ENCODE measurements at places on chromosomes 16 and 17.

- no peak for DNase-seq
Observed at GRCh38 chr17:74759941-74760340, 11.5 kb downstream of the NHERF1 start.

- no peak for DNase-seq
Observed at GRCh38 chr17:8916466-8916865, 49.0 kb upstream of the PIK3R6 start.

DNA sequence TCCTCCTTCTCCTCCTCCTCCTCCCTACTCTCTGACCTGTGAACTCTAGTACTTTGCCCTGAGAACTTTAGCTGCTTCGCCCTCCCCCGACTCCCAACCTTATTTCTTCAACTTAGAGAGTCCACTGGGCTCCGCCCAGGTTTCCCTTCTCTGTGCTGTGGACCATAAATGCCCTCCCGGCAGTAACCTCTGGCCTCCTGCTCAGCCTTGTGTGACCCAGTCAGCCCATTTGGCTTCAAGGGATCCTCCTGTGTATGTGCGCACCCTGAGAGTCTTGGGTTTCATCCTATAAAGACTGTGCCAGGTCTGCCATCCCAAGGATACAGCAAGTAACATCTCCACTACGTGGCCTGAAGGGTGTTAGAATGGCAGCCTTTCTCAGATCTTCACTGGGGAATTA lies 275.6 kb upstream of the C16orf82 start:
- no peak for DNase-seq

GRCh38 chr16:11104168-11105037 lies 151.6 kb downstream of the SOCS1 start:
- no peak for DNase-seq

DNA sequence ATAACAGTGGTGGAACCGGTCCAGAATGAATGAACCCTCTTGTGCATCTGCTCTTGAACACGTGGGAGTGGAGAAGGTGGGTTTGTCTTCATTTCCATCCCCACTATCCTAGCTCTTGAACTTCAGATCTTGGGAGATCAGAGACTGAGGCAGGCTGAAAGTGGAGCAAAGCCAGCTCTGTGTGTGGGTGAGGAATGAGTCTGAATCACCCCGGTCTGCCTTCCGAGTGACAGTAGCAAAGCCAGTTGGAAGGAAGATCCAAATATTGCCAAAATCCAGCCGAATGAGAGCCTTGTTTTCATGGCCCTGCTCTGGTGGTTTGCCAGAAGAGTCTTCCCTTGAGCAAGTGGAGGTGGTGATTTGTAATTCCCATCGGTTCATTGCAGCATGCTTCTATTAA lies 29.0 kb upstream of the ASIC2 start:
- DNase-seq: no peak

DNA sequence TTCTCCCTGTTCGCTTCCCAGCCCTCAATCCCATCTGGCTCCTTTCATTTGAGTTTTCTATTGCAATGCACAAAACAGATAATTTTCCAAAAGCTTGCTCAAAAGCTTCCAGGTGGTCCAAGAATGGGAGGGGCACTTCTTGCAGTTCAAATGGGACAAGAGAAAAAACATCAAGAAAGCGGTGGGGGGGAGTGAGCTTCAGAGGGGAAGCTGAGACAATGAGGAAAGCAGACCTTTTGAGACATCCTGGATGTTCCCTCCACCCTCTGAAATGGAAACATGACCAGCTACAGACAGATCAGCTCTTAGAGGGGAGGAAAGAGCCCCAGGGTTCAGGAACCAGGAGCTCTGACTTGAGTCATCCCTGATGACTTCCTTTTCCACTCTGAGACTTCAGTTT lies 368.2 kb downstream of the SLC39A11 start:
- no peak for DNase-seq

GRCh38 chr16:1743376-1744337 lies 27.7 kb downstream of the NME3 start:
- no peak for DNase-seq

DNA sequence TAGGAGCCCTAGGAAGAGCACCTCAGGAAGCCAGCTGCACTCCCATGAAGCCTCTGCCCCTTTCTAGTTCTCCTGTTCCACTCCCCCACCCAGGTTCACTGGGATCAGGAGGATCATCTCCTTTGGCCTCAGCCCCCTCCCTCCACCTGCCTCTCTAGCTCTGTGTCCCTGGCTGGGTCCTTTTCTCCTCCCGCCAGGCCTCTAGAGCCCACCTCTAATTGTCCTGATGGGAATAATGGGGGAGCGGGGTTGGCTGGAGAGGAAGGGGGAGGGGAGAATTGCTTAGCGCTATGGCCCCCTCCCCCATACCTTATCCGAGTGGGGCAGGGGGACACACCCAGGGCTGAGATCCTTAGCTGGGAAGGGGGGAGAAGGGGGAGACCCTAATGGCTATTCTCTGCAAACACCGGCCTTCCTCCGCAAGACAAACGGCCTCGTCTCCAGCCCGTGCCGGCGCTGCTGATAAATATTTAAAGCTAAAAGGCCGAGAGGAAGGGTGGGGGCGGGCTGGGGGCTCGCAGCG lies 997 bp downstream of the HOXB7 start:
- DNase-seq: no peak

DNA sequence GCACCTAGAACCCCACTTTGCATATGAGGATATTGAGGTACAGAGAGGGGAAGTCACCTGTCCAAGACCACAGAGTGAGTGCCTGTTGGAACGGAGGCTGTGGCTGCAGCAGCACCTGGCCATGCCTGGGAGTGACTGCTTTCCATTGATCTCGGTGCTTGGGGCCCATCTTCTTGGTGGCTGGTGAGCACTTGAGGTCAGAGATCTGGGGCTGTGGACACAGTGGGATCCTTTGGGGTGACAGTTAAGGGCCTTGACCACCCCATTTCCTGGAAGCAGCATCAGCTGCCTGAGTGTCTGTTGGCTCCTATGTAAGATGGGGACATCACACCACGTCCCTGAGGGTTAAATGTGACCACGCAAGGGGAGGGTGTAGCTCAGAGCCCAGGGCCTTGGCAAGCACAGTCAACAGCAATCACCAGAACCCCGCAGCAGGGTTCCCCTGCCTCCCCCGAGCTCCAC lies 111.7 kb downstream of the IRF8 start:
- DNase-seq: no peak

- DNase-seq: no peak
Observed at GRCh38 chr16:30430428-30430970, 669 bp upstream of the DCTPP1 start.

DNA sequence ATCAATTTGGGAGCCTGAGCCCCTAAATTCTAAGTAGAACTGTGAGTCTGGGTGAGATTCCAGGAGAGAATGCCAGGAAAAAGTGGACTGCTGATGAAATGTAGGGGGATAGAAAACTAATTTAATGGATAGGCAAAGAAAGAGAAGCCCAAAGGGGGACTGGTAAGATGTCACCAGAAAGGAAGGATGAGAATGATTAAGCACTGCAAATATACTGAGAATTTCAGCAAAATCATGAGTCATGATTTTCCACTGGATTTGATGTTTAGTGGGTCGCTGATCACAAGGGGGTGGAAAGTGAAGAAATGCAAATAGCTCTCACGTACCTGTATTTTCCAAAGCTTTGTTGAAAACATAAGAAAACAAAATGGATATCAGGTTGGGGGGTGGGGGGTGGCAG lies 201.8 kb downstream of the SLC39A11 start:
- peak; percentile 26 for DNase-seq

GRCh38 chr16:83744441-83744981 lies 63.3 kb upstream of the HSBP1 start:
- DNase-seq: no peak

DNA sequence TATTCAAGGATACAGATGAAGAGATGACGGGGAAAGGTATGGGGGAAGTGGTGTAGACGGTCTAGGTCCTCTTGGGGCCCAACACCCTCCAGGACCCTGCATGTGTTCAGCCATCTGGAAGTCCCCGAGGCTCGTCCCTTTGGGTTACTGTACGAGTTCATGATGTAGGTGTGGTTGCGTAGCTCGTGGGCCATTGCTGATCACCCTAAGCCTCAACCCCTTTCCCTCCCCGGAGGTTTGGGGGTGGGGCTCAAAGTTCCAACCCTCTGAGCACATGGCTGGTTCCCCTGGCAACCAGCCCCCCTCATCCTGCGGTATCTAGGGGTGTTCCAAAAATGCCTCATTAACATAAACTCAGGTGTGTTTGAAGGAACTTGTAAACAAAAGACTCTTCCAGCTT lies 98.8 kb upstream of the METRNL start:
- no peak for DNase-seq

DNA sequence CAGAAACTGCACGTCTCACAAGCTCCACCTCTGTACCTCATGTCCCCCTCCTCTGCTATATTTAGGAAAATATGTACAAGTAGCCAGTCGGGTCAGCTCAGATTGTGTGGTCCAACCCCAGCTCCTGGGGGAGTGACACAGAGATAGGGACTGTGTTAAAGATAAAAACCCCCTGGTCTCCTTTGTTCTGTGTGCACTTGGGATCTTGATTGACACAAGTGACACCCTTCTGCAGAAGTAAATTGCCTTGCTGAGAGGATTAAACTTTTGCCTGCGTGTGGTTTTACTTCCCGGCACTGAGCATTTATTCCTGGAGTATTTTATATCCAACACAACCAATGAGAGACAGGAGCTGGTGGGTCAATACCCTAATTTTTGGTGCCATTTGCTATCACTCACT lies 37.5 kb downstream of the TLE7 start:
- no peak for DNase-seq

DNA sequence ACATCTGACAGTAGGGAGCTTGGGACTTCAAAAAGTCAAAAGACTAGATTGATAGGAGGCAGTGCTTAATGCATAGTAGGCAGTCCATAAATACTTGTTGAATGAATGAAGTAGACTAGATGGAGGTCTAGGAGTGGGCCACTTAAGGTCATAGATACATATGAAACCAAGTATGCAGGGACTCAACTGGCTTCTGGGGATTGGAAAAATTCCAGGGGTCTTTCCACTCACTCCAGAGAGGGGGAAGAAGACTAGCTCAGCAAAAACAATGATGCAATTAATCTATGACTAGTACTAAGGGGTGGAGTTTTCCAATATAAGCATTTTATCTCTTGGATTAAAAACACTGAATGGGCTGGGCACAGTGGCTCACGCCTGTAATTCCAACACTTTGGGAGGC lies 298.3 kb upstream of the XYLT1 start:
- no peak for DNase-seq

- no peak for DNase-seq
Observed at GRCh38 chr16:24424364-24424763, 115.0 kb upstream of the RBBP6 start.

DNA sequence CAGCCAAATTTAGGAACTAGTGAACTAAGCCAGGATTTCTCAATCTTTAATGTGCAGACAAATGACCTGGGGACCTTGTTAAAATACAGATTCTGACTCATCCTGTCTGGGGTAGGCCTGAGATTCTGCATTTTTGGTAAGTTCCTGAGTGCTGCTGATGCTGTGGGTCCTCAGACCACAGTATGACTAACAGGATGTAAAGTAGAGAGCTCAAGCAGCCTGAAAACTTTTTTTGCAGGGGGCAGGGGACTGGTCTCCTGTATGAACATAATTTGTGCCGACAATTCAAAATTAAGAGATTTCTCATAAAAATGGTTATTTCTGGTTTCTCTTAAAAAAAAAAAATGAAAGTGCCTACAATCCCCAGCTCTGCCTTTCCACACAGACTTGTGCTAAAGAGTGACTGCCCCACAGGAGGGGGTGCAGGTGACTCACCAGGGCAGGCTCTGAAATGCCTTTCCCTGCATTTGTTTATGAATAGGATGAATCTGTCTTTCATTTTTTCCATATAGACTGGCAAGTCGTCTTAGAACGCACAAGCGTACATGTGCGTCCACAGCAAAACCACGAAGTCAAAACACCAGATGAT lies 271.5 kb downstream of the PHKB start:
- peak; percentile 83 for DNase-seq

GRCh38 chr16:8569650-8570346 lies 20.5 kb downstream of the TMEM114 start:
- no peak for DNase-seq

- no peak for DNase-seq
Observed at GRCh38 chr17:33929181-33929724, 325.8 kb upstream of the CCL2 start.

DNA sequence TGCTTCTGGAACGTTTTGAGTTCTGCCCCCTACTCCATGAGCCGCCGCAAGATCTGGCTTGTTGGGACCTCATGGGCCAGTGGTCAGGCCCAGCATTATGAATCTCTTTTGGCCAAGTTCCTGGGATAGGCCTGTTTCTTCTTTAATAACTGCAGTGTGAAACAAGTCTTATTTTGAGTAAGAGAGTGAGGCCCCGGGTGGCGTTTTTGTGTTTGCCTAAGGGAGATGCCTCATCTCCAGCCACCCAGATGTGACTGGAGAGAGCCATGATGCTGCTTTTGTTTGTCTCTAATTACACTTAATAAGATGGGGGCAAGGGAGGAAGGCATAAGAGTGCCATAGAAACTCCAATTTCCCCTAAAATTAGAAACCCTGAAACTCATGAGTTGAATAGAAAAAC lies 39.8 kb downstream of the KSR1 start:
- no peak for DNase-seq

DNA sequence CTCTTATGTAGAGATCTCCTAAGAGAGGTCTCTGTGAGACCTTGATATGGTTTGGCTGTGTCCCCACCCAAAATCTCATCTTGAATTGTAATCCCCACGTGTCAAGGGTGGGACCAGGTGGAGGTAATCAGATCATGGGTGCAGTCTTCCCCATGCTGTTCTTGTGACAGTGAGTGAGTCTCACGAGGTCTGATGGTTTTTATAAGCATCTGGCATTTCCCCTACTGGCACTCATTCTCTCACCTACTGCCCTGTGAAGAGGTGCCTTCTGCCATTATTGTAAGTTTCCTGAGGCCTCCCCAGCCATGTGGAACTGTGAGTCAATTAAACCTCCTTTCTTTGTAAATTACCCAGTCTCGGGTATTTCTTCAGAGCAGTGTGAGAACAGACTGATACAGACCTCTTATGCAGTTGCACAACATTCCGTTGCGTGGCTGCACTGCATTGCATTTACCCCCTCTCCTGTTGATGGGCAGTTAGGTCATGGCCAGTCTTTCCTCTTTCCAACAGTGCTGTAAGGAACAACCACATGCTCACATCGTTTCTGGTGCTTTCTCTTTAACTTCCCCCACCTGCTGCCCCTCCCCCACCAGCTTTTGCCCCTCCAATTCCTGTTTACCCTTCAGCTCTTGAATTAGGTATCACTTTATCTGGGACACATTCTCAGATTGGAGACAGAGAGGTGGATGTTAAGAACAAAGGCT lies 43.6 kb upstream of the MED9 start:
- peak; percentile 86 for DNase-seq

DNA sequence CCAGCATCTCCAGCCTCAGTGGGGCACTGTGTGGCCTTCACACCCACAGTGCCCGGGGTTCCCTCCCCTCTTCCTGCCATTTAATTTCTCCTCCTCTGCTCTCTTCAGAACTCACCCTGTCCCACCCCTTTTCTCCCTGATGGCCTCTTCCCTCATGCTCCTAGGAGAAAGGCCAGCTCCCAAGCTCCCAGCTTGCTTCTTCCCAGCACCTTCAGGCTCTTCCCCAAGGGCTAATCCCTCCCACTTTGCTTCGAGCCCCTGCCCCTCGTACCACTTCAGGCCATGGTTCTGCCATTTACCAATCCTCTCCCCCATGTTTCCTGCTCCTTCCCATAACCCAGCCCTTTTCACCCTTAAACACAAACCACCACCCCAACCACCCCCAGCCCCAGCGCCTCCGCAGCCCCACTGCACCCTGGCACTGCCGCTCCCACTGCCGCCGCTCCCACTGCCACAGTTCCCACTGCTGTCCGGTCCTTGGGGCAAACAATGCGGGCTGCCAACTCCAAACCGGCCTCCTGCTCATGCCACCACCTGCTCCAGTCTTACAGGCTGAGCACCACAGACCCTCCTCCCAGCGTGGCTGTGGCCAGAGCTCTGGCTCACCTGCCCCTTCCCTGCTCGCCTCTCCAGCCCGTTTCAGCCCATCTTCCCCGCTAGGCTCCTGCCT lies 28.6 kb downstream of the ADAM11 start:
- no peak for DNase-seq
